ENCODE measurements at places on chromosomes 2 and 18.

DNA sequence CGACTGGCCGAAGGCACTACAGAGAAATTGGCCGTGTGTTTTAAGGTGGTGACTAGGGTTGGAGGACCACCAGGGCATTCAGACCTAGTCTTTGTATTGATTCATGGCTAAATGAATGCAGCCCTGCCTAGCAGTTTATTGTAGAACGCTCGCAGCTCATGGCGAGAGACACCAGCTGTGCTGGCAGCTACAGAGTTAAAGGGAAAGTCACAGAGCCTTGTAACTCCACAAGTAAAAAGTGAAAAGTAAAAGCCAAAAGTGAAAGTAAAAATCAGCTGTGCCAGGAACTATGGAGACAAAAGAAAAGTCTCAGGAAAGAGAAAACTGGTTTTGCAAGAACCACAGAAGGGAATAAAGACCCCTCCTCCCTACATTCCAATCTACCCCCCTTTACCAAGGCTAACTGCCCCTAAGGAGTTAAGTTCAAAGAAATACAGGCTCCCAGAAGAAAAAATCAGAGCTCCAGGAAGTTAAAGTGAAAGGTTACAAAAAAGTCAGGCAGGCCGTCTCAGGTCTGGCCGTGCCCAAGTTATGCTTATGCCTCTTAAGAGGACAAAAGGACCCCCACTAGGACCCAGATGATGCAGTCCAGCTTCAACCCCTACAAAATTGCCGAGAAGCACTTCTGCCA is 46.4 kb upstream of the SELENOI start:
- DNase-seq = no peak

DNA sequence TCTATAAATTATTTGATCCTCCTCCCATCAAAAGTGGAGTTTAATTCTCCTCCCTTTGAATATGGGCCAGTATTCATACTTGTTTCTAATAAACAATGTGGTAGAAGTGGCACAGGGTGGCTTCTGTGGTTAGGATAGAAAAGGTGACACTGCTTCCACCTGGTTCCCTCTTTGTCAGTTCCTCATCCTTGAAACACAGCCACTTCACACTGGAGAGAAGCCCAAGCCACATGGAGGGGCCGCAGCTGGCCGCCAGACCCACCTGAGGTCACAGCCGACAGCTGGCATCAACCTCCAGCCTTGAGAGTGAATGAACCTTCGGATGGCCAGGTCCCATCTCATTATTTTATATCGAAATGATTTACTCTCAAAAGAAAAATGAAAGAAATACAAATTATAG is 27.5 kb upstream of the SLC66A3 start:
- no peak for DNase-seq

GRCh38 chr2:28613633-28614501 is 118.0 kb downstream of the PLB1 start:
- no peak for DNase-seq

GRCh38 chr2:145277922-145278321 is 758.0 kb upstream of the ZEB2 start:
- DNase-seq = no peak

GRCh38 chr2:207039225-207039624 is 99.9 kb downstream of the CPO start:
- DNase-seq = no peak

DNA sequence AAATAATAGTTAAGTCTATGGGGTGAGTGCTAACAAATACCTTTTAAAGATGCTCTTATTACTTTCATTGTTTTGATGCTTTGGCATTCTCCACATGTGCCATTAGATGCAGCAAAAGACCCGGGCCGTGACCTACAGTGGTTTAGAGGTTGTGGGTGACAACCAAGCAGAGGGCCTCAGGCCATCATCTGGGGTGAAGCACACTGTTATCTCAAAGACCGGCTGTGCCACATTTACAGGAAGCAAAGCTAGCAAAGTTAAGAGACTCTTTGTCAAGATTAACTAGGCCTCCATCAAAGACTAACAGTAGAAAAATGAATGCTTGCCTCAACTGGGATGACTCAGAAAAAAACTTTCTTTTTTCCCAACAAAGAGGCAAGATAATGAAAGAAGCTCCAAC is 695.3 kb downstream of the SATB2 start:
- DNase-seq = no peak

GRCh38 chr18:79975985-79976680 is 11.7 kb downstream of the HSBP1L1 start:
- DNase-seq = no peak

GRCh38 chr2:230706053-230706521 is 6.6 kb upstream of the CAB39 start:
- no peak for DNase-seq

DNA sequence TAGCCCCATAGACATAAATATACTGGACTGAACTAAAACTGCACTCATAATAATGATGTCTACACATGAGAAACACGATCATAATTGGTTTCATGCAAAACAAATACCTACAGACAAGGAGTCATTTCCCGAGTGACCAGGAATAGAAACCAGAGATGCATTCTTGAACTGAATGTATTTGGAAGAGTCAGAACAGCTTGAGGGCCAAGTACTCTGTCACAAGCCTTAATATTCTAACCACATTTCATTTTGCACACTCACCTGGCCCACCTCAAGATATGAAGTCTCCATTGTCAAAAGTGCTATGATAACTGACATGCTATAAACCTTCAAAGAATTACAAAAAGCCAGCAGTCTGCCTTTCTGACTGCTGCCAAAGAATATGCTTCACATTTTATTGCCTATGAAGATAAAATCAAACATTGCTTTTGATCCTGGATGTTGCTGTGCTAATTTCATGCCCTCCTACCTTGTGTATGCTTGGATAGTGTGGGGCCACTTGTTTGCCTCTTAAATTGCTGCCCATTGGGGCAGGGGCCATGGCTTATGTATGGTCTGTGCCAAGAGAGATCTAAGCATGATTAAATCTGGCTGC is 18.9 kb upstream of the ASAP2 start:
- DNase-seq = no peak

- no peak for DNase-seq
Observed at GRCh38 chr2:237689336-237690131, 62.1 kb downstream of the LRRFIP1 start.

GRCh38 chr2:56207760-56208159 is 24.0 kb downstream of the CCDC85A start:
- DNase-seq = no peak

DNA sequence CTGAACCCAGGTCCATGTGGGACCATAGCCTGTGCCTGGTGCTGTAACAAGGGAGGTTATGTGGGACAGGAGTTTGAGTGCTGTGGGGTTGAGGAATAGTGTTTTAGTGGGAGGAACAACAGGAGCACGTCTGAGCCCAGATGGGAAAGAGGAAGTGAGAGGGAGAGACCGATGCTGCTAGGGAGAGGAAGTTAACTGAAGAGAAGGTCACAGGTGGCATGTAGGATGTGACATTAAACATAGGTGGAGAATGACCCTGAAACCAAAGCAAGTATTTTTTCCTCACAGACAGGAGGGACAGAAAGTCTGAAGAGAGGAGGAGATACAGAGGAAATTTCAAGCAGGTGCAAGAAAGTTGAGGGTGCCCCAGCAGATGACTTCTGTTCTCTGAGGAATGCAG is 87.8 kb downstream of the ACOXL start:
- no peak for DNase-seq

DNA sequence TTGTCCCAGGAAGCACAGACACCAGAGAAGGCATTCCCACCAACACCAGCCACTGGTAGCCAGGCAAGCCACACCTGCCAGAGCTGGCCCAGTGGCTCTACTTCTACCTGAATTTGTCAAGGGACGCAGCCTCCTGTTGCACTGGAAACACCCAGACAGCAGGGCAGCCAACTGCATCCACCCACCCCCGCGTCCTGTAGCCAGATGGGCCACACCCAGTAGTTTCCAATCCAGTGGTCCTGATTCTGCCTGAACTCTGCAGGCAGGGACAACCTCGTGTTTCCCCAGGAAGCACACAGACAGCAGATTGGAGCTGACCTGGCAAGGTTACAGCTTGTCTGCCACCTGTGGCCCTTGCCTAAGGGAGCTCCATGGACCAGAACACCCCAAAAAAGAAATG is 18.2 kb downstream of the PFN4 start:
- DNase-seq = no peak

DNA sequence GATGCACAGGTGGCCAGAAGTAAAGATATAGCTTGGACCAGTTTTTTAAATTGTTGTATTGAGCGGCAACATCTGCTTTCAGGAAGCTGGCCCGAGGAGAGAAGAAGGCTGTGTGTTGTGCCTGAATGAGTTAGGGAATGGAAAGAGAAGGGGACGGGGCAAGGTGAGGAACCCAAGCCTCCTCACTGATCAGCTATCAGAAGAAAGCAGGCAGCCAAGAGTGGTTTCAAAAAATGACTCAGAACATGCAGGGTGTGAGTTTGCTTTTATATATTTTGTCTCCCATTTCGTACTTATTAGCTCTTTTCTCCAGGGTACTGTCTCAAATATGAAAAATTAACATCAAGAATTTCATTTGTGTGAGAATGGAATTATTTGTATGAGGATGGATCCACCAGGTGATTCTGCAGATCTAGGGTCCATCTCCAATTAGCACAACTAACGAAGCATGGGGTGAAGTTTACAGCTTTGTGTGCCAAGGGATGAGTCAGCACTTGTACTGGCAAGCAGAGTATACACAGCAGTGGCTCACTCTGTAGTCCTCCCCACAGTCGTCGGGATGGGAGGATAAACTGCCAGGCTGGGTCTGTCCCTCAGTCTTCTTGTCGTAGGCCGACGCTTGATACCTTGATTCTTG is 175.7 kb downstream of the PIEZO2 start:
- DNase-seq = no peak

- DNase-seq = no peak
Observed at GRCh38 chr2:27080603-27080936, 2.2 kb downstream of the EMILIN1 start.

DNA sequence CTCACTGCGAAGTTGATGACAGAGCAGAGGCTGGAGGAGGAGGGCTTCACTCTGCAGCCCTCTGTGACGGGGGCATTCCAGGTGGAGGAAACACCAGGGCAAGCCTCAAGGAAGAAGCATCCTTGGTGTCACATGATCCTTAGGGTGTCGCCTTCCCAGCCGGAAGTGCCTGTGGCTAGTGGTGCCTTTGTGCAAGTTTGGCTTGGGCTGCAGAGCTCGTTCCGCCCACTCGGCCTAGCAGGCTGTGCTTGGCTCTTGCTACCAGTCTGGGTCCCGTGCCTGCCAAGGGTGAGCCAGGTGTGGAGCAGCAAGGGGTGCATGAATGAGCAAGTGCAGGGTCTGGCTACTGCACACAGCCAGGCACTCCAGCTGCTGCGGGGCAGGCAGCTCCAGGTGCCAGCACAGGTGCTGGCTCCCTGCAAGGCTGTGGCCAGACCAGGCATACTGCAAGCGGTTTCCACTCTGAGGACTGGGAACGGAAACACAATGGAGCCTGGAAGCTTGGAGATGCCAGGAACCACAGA is 325.3 kb upstream of the SMIM21 start:
- DNase-seq = no peak

DNA sequence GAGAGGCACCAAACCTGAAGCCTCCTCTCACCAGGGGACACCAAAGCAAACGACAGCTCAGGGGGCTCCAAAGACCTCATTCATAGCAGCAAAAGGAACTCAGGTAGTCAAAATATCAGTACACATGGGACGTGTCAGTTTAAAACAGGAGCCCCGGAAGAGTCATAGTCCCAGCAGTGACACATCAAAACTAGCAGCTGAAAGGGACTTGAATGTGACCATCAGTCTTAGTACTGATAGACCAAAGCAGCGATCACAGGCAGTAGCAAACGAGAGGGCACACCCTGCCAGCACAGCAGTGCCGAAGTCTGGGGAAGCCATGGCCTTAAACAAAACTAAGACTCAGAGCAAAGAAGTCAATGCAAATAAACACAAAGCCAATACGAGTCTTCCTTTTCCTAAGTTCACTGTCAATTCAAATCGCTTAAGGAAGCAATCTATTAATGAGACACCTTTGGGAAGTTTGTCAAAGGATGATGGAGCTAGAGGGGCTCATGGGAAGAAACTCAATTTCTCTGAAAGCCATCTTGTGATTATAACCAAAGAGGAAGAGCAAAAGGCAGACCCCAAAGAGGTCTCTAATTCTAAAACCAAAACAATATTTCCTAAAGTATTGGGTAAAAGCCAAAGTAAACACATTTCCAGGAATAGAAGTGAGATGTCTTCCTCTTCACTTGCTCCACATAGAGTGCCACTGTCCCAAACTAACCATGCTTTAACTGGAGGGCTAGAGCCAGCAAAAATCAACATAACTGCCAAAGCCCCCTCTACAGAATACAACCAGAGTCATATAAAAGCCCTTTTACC is 1.2 kb downstream of the GALNT5 start:
- no peak for DNase-seq

DNA sequence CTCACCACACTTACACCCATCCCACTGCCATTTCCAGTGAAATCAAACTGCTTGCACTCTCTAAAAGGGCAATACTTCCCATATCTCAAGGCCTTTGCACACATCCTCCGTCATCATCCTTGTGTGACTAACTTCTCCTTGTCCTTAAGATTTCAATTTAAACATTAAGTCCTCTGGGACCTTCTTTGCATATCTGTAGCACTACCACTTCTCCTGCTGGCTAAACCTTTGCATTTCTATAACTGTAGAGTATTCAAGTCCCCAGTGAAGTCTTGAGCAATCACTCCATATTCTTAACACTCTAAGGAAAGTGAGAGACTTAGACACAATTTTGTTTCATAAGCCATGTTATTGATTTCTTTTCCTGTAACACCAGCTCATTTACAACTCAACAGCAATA is 136.8 kb upstream of the EPHA4 start:
- DNase-seq = no peak

GRCh38 chr18:61651145-61651879 is 241.5 kb downstream of the RNF152 start:
- no peak for DNase-seq

GRCh38 chr2:157307021-157307420 is 18.6 kb downstream of the ERMN start:
- DNase-seq = no peak

- DNase-seq = no peak
Observed at GRCh38 chr18:4536447-4536846, 81.3 kb upstream of the DLGAP1 start.

DNA sequence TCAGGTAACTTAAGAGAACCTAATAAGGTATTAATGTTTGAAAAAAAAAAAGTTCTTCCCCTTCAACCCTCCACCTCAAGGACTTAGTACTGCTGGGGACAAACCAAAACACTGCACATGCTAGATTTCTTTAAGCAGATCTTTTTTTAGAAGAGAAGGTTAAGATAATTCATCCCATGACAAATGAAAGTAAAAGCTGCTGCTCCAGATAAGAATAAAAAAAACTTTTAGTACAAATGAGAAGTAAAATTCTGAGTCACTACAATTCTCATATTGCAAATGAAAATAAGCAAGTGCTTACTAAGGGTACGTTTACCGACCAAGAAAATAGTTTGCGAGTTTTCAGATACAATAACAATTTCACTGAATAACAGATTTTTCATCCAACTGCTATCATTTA is 8.9 kb downstream of the STAM2 start:
- DNase-seq = no peak
